Stimulated activated CD4-positive, alpha-beta T cell treated with anti-CD3 and anti-CD28 coated beads, Interleukin-15, amount 100 ng/mL, for 48 hours (primary cell): ENCODE measurements at places on chromosomes 11 and 22.

DNA sequence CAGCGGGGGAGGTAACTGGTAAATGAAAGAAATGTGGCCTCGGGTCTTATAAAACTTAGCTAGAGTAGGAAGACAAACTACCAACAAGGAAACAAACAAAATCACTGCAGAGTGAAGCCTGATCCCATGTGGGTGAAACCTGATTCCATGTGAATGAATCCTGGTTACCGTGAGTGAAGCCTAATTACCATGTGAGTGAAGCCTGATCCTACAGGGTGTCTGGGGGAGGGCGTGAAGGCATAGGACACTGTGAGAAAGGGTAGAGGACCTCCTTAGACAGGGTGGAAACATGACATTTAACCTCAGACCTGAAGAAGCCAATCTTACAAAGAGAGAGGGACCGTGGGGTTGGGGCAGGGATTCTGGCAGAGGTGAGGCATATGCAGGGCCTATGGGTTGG is 106.2 kb upstream of the USP47 start:
- no peak for DNase-seq

DNA sequence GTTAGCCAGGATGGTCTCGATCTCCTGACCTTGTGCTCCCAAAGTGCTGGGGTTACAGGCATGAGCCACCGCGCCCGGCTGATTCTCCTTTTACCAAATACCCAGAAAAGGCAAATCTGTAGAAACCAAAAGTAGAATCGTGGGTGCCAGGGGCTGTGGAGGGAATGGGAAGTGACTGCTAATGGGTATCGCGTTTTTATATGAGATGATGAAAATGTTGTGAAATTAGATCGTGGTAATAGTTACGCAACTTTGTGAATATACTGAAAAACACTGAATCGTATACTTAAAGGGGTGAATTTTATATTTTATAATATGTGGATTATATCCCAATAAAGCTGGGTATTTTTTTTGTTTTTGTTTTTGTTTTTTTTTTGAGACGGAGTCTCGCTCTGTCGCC is 48.2 kb upstream of the CREB3L1 start:
- DNase-seq: no peak

DNA sequence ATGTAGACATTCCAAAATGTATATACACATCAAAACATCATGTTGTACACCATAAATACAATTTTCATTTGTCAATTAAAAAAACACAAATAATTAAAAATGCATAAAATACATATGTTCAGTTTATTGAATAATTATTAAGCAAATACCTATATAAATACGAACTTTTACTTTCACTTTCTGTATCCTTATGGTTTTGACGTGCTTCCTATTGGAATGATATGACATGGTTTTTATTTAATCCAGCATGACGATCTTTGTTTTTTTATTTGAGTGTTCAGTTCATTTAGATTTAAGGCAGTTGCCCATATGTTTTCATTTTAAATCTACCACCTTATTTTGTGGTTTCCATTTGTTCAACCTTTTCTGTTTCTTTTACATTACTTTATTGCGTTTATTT is 198.3 kb upstream of the PLET1 start:
- DNase-seq: no peak

DNA sequence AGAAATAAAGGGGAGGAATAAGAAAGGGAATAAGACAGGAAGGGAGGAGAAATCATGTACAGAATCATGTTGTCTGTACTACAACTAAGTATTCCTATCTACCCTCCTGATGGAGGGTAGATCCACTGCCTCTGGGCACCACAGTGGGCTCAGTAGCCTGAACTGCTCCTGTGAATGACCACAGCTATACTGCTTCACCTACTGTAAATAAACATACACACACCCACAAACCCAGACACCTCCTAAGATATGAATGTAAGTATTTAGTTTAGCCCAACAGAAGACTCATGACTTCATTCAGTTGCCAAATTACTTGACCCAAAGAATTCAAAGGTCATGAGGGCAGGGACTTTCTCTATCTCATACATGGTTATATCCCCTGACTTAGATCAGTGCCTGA is 177.3 kb upstream of the C11orf58 start:
- no peak for DNase-seq

DNA sequence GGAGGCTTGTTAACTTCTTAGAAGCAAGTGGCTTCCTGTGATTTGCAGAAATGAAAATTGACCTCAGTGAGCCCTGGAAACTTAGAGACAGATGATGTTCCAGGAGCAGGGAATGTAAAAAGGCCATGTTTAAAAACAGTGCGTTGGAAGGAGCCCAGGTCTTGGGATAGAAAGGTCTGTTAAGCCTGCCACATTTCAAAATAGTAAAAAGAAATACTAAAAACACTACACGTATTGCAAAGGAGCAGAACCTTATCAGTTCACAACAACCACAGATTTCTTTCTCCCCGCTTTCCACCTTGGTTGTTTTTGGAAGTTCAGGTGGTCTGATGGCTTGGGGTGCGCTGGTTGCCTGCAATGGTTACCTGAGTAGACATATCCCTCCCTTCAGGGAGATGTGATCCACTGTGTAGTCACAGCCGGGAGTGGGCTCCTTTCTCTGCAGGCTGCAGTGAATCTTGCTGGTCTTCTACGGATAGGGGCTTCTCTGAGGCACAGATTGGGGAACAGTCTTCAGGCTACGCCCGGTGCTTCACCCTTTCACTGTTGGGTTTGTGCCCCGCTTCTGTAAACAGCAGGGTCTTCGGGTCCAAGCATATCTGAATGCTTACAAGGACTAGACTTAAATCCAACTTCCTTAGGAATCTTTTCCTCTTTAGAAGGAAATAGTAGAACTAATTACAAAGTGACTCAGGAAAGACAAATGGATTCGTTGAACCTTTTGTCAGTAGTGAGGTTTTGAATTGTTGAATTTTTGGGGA is 1.9 kb downstream of the TEAD1 start:
- DNase-seq: no peak

GRCh38 chr22:45772743-45773142 is 101.1 kb downstream of the ATXN10 start:
- no peak for DNase-seq

DNA sequence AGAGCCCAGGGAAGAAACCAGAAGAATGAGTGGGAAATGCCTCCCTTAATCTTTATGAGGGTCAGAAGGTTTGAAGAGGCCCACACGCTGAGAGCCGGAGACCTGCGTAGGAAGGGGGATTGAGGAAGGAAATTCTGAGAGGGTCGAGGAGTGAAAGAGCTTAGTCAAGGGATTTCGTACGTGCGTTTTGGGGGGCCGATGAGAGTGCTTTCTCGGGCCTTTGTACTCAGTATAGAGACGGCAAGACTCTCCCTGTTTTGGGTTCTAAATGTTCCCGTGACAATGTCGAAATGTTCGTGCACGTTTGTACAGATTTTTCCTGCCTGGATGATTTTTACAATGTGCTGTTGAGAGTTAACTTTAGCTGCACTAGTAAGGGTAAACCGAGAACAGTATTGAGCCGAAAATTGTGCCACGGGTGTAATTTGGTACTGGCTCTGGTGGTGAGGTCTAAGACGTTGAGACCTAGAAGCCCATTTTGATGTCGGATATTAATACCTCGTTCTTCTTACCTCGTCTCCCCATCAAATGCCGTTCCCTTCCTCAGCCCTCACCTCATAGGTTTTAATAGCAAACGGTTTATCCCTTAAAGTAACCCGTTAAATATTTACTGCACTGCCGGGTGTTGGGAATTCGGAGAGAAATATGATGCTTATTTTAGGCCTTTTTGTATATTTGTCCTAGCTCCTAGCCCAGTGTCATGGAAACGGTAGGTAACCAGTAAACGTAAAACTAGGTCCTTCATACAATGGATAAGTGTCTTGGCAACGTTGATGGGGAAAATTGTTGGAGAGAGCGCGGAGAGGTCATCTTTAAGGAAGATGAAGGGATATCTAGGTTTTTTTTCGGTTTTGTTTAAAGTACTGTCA is 734 bp downstream of the C11orf58 start:
- DNase-seq: no peak

- no peak for DNase-seq
Observed at GRCh38 chr22:47143249-47143938, 380.9 kb downstream of the TBC1D22A start.

DNA sequence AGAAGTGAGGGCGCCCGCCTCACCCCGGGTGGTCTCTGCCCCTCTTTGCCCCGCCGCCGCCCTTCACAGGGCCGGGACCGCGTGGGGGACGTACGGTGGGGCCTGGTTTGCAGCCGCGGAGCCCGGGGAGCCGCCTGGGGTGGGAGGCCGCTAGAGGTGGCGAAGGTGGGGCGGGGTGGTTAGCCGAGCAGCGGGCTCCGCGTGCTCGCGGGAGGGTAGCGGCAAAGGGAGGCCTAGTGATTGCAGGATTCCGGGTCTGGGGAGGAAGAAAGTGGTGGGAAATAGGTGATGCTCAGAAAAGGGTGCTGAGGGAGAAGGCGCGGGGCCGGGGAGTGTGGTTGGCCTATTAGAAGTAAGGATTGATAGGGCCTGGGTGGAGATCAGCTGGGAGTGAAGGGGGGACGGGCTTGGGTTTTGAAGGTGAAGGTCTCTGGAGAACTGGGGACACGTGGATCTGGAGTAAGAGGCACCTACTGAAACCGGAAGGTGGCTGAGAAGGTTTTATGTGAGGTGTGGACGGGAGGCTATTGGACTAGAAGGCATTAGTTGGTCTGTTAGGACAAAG is 571 bp downstream of the FAR1 start:
- DNase-seq: peak; percentile 27

DNA sequence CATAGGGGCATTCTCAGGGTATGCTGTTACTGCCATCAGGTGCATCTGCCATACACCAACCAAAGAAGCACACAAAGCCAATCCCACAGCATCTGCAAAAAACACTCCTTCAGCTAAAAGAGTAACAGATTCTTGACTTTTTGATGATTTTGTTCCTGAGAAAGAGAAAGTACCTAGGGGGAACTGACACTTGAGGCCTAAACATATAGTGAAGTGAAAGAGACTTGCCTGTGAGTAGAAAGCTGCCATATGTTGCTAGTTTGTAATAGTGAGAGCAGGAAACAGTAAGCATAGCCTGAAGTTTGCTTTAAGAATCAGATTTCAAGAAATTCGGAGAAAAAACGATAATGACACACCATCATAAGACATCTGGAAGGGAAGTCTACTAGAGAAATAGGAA is 97.9 kb upstream of the CTSC start:
- DNase-seq: no peak

DNA sequence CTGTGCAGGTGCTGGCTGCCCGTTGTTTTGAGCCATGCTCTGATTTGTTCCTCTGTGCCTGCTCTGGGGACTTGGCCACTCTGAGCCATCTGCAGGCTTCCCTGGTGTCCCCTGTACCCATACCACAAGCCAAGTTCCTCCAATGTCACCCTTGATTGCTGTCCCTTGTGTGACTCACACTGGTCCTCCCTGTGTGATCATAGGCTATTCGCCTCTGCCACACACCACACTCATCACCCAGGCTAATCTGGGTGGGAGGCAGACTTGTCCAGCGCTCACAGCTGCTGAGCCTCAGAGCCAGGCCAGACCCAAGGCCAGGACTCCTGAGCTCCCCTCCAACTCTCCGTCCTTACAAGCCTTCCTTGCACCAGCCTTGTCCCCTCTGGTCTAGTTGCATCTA is 31.7 kb downstream of the IGF2 start:
- no peak for DNase-seq

- DNase-seq: no peak
Observed at GRCh38 chr11:67367761-67368227, 5.6 kb downstream of the CLCF1 start.

DNA sequence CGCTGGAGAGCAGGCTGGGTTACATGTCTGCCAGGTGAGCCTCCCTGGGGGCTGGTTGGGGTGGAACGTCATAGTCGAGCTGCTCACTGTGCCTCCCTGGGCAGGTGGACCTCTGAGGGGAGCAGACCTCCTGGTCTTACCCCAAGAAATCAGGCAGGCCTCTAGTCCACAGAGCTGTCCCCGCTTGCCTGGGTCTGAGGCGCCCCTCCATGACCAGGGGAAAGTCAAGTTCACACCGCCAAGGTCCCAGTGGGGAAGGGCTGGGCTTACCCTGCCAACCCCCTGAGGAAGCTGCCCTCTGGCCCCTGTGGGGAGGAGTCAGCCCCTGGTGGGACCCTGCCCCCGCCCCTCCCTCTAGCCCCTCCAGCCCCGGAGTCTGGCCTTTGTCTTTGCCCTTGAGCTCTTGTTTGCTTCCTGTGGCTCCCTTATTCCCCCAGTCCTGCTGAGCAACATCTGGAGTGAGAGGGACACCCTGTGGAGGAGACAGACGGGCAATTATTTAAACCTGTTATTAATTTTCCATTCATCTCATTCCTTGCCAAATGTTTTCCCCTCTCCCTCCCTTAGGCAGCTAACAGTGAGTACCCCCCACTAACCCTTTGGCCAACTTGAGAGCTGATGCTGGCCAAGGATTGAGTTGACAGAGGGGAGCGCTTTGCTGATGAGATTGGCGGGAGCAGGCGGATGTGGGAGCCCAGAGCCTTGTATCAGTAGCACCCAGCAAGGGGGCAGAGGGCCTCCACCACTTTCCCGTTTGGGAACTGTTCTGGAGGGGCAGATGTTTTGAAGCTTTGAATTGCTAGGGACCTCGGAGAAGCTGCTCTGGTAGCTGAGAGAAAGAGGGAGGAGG is 83.4 kb downstream of the CEP164 start:
- no peak for DNase-seq

- no peak for DNase-seq
Observed at GRCh38 chr11:27465629-27466028, 7.0 kb downstream of the LGR4 start.

- no peak for DNase-seq
Observed at GRCh38 chr22:36755316-36755715, 20.6 kb downstream of the IFT27 start.

GRCh38 chr22:17928391-17928790 is 96.0 kb downstream of the MICAL3 start:
- DNase-seq: no peak

GRCh38 chr11:117492578-117493251 is 165.1 kb downstream of the CEP164 start:
- DNase-seq: no peak

- DNase-seq: peak; percentile 75
Observed at GRCh38 chr11:57480409-57481137, 20.2 kb downstream of the RTN4RL2 start.

GRCh38 chr11:111349191-111349695 is 29.8 kb downstream of the POU2AF1 start:
- DNase-seq: no peak

DNA sequence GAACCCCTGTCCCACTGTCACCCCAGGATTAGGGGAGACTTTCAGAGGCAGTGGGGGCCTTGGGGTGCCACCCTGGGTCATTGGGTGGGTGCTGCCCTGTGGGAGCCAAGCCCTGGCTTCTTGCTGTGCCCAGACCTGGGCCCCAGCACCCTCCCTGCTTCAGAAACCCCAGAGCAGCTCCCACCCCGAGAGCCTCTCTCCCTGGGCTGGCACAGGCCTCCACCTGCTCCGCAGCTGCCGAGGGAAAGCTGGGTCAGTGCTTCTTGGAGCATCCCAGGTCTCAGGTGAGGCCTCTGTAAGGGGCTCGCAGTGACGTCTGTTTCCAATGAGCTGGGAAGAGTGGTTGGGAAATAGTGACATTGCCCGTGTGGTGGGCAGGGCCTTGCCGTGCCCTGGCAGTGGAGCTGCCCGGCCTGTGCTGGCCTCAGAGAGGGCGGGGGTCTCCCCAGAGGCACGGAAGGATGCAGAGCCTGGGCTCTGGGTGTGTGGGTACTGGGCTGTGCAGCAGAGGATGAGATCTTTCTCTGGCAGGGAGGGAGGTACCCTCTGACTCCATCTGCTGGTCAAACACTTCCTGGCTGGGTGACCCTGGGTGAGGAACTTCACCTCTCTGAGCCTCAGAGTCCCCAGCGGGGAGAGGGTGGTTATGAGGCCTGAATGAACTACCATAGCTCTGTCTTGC is 23.0 kb downstream of the C22orf23 start:
- no peak for DNase-seq

GRCh38 chr11:111707039-111707690 is 59.0 kb downstream of the PPP2R1B start:
- DNase-seq: no peak

GRCh38 chr22:49779853-49780697 is 47.6 kb downstream of the BRD1 start:
- DNase-seq: no peak
